Amygdala (tissue), 56 donors: ENCODE measurements at places on chromosomes 5 and 9.

DNA sequence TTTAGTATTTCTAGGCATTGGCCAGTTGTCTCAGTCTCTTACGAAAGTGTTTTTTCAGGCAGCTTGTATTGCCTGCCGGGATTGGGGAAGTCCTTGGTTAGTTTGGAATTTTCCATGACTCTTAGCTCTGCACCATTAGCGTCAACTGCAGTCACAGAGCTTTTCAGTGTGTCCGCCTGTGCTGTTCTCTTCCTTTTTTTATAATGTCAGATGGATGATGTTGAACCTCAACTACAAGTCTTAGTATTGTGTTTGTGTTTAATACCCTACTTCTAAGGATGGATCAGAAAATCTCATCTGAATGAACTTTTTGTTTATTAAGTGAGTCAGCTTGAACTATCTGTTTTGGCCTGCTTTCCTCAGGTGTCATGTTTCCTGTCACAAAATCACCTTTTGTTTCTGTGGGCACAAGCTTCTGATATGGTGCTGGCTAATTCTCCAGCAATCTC lies 33.1 kb downstream of the ATP6V0E1 start:
- no peak for DNase-seq

DNA sequence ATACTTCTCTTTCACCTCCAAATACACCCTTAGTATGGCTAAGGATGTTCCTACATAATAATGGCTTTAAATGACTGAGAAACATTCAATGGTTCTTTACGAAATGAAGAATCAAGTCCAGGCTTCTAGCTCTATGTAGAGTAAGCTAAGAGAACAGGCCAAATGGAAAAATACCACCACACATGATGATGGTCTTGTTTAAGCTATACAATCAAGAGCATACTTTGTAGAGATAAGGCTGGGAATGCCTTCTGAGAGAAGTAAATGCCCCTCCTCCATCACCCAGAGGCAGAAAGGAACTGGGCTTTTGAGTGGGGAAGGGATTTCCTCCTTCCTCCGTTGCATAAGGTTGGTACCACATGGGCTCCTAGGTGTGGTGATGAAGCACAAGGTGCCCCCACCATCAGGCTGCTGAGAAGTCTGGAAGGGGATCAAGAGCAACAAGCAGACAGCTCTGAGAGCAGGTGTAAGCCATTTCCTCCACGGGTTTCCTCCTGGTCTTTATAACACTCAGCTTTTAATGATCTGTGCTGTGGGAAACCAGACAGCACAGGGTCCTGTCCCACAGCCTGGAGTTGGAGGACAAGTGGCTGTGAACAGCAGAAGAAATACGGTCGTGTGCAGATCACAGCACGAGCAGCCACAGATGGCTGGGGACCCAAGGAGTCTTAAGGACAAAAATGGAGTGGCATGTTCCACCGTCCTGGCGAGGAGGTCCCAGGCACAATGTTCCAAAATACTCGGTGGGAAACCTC lies 396.9 kb downstream of the CTNND2 start:
- no peak for DNase-seq

- DNase-seq = no peak
Measured at GRCh38 chr9:127319366-127320114, 55.0 kb downstream of the GARNL3 start.

GRCh38 chr9:84821431-84821830 lies 151.9 kb downstream of the NTRK2 start:
- no peak for DNase-seq

GRCh38 chr5:42749020-42749419 lies 7.6 kb upstream of the CCDC152 start:
- no peak for DNase-seq

DNA sequence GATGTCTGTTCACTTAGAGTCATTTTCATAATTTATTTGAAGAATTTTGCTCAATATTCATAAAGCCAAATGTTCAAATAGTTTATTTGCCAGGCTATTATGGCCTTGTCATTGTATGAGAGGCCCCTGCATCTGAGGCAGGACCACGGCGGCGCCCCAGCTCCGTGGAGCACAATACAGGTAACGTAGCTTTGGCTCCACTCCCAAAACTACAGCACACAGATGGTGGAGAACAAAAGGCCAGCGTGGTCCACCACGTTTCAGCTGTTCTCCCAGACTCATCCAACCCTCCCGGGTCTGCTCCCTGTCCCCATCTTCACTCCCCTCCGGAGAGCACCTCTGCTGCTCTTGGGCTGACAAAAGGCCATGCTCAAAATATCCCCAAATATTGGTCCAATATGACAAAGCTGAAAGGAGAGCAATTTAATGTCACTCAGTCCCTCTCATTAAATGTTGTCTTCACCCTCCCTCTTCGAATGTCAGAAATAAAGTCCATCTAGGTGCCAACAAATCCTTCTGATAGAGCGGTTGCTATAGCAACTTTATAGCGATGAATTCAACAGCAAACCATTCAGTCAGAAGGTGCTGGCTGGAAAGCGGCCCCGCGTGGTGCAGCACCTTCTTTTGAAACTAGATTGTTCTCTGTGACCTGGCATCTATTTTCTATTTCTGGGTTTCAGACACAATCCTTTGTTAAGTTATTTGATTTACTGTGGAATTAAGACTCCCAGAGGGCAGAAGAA lies 504.3 kb downstream of the ARHGEF28 start:
- no peak for DNase-seq

- DNase-seq = no peak
Measured at GRCh38 chr5:132268769-132269551, 11.5 kb downstream of the PDLIM4 start.

- DNase-seq = no peak
Measured at GRCh38 chr9:132071847-132072507, 7.7 kb downstream of the MED27 start.

- DNase-seq = no peak
Measured at GRCh38 chr5:68272289-68272688, 56.7 kb downstream of the PIK3R1 start.

DNA sequence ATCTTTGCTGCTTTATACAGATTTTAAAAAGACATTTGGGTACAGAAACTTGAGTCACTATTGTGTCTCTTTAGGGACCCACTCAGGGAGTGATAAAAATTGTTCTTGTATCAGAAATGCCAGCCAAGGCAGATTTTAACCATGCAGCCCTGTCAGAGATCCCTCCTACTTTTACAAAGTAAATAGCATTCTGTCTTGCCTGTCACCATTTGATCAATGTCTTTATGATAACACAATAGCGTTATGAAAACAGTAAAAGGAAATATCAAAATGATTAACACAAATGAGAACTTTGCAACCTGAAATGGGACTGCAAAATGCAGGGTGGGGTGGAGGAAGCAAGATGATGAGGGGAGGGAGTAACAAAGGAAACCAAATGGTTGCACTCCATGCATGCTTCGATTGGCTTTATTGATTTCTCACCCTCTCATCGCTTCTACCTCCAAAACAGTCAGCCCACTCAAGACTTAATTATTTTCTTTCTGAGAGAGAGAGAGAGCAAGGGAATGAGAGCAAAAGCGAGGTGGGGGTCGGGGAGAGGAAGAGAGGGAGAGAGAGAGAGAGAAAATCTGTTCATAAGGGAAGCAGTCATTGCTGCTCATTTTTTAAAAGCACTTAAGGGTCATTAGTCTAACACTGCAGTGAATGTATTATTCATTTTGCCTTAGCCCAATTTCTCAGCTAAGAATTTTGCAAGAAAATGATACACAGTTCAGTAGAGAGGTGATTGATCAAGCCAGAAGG lies 576.5 kb downstream of the CSNK1G3 start:
- no peak for DNase-seq

GRCh38 chr9:108543251-108543778 lies 312.5 kb downstream of the ACTL7B start:
- no peak for DNase-seq

- DNase-seq = no peak
Measured at GRCh38 chr9:17491780-17492179, 87.1 kb upstream of the SH3GL2 start.

DNA sequence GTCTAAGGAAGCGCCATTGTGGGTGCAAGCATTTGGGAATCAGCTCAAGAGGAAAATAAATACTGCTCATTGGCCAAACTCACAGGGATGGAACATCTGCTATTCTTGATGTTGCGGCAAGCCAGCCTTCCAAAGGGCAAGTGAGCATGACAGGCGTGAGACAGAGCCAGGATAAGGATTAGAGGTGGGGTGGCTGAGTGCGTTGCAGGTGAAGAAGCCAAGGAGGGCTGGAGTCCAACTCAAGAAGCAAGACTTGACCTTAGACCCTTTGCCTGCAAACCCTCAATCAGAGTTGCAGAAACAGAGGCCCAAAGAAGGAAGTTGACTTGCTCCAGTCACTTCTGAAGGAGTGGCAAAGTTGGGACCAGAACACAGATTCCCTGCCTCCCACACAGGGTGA lies 79.4 kb downstream of the WWC1 start:
- DNase-seq = no peak

GRCh38 chr5:116675626-116675910 lies 100.9 kb upstream of the SEMA6A start:
- no peak for DNase-seq

DNA sequence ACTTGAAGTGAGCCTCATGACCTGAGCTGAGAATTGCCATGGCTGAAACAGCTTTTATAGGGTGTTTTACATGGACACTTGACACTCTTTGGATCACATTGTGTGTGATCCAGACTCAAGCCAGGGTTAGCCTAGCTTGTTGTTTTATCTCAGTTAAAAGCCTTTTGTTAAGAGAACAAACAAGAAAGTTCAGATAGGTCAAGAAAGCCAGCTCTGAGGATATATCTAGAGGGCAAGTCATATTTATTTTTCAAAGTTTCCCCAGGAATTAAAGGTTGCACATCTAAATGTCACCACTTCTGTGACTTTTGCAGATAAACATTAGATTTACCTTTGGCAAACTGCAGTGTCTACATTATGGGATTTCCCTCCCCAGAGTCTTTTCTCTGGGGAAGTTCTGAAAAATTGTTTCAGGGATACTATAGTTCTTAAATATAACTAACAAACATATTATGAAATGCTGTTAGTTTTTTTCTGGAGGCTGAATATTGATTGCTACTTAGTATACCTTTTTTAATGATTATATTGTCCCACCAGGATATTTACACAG lies 134.5 kb downstream of the C9orf152 start:
- DNase-seq = no peak

GRCh38 chr9:26459959-26460358 lies 432.6 kb downstream of the CAAP1 start:
- no peak for DNase-seq

DNA sequence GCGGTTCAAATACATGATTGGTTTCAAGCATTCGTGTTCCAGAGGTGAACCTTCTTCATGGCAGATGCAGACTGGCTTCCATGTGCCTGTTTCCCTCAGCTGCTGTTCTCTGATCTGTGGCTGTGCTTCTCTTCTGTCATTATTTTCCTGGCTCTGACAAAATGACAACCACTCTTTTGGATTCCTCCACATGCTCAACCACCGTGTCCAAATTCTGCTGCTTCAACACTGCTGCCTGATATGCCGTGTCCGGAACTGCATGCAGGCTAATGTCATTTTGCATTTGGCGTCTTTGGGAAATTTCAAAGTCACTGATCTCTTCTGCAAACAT lies 368.7 kb upstream of the ZNF608 start:
- DNase-seq = no peak

- DNase-seq = peak; percentile 46
Measured at GRCh38 chr5:1161833-1162229, 39.6 kb upstream of the SLC6A19 start.

DNA sequence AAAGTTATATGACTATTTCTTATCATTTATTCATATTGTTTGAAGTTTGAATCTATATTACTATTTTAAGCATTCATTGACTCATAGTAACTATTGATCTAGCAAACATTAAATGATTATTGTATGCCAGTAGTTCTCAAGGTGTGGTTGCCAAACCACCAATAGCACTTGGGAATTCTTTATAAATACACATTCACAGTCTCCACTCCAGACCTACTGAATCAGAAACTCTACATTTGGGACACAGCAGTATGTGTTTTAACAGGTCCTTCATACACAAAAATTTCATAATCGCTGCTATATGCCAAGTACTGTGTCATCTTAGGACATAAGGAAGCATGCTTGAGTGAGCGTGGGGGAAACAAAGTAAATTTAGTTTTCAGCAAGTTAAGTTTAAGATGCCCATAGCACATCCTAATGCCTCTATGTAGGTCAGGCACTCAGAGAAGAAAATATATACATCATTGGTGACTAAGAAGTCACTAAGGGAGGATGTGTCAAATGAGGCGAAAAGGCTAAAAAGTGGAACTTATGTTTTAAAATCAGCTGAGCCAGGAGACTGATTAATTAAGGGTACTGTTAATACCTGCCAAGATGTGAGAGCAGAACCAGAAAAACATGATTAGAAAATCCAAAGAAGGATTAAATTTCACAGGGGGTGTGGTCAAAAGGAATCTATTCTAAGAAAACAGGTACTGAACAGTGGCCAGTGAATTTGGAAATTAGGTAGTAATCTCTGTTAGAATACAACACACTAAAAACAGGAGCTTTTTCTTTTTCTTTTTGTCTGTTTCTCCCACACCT lies 340.8 kb downstream of the HCN1 start:
- no peak for DNase-seq

- no peak for DNase-seq
Measured at GRCh38 chr5:143197260-143197656, 206.2 kb downstream of the NR3C1 start.

DNA sequence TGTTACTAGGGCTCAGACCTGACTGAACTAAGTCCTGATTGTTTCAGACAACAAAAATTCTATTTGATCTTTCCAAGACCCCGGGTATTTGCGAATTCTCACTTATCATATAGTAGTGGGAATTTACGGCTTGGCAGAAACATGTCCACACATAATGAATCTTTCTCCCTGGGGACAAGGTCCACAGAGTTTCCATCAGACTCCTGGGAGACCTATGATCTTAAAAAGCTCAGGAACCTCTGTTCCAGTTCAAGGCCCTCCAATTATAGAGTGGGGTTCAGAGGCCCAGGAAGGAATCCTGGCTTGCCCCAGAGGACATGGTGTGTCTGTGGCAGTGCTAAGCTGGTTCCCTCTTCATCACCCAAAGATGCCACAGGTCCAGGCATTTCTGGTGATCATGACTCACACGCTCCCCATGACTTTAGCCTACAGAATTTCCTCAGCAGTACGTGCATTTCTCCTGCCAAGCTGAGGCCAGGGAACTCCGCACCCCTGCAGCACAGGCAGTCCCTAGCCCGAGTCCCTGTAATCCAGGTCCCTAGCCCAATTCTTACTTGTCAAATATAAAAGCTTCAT lies 12.6 kb downstream of the RAPGEF1 start:
- no peak for DNase-seq

- no peak for DNase-seq
Measured at GRCh38 chr9:86503314-86503713, 149.1 kb upstream of the TUT7 start.

- DNase-seq = no peak
Measured at GRCh38 chr5:160133071-160133917, 14.0 kb upstream of the PWWP2A start.

DNA sequence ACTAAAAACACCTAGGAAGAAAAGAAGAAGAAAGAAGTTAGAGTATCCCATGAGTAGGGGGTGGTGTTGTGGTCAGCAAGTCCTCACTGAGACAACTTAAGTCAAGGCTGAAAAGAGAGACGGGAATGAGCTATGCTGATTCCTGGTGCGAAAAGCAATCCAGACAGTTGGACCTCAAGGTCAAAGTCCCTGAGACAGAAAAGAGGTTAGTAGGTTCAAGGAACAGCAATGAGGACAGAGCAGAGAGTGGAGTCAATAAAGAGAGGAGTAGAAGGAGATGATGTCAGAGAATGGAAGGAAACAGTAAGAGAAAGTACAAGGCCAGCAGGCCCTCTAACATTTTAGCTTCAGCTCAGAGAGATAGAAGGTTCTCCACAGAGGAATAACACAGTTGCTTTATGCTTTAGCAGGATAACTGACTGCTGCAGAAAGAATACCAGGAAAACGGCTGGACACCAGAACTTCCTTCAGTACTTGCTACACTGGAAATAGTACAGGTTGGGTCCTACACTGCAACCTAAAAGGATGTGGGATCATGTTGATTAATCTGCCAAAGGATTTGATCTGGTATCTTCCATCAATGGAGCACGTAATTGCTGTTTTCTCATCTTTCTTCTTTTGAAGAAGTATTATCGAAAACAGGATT lies 43.6 kb downstream of the GNAQ start:
- DNase-seq = no peak
